ENCODE measurements at places on chromosomes 1 and 21.

GRCh38 chr1:63746129-63746864 lies 27.5 kb upstream of the ROR1 start:
- DNase-seq: no peak

- DNase-seq: no peak
Measured at GRCh38 chr1:148309940-148310500, 157.9 kb upstream of the NBPF11 start.

DNA sequence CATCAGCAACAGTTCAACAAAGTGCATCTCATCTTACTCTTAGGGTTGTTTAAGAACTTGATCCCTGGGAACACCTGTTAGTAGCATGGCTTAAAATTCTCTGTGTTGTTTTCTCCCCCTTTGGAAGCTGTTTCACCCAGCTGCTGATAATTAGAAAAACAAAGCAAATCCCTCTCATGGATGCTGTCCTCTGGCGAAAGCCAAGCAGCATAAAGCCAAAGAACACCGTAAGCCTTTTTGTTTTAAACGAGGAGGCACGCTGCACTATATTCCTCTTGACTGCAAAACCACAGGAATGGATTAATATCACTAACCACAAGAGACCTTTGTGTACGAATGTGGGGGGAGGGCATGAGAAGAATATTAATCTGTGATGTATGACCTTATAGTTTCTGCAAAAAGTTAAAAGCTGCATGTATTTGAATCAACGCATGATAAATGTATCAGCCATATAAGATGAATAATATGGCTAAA lies 923.2 kb downstream of the LTN1 start:
- DNase-seq: peak; percentile 15

GRCh38 chr1:89112871-89113613 lies 12.9 kb downstream of the GBP2 start:
- DNase-seq: no peak

- no peak for DNase-seq
Measured at GRCh38 chr21:43764576-43765495, 11.3 kb downstream of the CSTB start.

- no peak for DNase-seq
Measured at GRCh38 chr1:164687777-164688176, 128.8 kb downstream of the PBX1 start.

- DNase-seq: peak; percentile 86
Measured at GRCh38 chr1:164765557-164765956, 206.6 kb downstream of the PBX1 start.

Data from GM04504 (cell line).